CD4-positive, alpha-beta T cell treated with Interleukin-12 subunit alpha and Interleukin-12 subunit beta, for 1 hour (primary cell): ENCODE measurements at places on chromosomes 5 and 9.

DNA sequence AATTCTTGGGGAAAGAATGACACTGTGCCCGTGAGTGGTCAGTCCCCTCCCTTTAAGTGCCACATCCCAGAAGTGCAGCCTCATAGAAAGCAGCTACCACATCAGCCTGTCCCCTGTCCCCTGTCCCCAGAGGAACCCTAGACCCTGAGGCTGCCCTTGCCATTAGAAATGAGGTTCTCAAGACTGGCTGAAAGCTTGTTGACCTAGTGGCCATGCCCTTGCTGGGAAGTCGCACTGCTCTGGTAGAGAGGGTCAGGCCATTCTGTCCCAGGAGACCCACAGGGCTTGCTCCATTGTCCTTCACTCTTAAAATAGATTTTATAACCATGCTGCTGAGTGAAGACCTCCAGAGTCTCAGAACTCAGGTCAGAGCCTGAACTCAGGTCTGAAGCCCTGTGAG lies 184.5 kb downstream of the RGS3 start:
- no peak for DNase-seq

GRCh38 chr5:178421699-178422399 lies 168.3 kb downstream of the COL23A1 start:
- no peak for DNase-seq

DNA sequence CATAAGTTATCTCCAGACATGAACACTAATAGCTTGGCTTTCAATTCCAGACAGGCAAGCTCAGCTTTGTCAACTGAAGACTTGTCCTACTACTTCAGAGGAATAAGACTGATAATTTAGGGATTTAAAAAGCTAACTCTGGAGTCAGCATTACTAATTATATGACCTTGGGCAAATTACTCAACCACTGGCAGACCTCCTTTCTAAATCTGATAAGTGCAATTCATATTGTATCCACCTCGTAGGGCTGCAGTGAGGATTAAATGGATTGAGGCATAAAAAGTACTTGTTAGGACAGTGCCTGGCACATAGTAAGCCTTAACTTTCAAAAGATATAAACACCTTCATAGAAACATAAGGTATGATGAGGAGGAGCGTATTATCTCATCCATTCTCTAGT lies 104.4 kb downstream of the KLHL3 start:
- no peak for DNase-seq

DNA sequence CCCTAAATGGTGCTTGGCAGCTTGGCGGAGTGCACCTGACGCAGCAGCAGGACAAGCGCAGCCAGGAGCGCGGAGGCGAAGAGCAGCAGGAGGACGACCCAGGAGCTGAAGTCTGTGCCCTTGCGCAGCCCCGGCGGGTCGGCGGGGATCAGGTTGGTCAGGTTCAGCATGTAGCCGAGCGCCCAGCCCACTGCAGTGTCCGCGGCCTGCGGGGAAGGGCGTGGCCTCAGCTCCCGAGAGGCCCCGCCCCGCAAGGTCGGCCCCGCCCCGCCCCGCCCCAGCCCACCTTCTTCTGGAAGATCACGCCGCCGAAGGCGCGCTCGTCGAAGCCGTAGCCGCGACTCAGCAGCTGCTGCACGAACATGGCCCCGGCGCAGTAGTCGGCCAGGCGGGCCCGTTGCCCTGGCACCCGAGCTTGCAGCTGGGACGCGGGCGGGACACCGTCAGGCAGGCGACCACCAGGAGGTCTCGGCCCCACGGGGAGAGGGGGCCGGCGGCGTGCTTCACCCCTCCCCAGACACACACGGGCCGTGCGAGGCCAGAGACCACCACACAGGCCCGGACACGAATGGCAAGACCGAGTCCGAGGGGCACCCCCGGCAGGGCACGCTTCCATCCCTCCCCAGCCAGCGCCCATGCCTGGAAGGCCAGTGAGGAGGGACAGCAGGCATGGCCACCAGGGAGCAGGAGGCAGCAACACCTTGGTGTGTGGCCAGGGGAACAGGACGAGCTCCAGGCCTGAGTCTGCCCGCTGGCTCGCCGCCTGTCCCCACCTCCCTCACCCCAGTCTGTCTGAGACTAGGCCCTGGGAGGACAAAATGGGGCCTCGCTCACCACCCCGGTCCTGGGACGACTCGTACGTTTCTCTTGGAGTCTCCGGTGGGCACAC lies 2.9 kb upstream of the NPDC1 start:
- DNase-seq: no peak

DNA sequence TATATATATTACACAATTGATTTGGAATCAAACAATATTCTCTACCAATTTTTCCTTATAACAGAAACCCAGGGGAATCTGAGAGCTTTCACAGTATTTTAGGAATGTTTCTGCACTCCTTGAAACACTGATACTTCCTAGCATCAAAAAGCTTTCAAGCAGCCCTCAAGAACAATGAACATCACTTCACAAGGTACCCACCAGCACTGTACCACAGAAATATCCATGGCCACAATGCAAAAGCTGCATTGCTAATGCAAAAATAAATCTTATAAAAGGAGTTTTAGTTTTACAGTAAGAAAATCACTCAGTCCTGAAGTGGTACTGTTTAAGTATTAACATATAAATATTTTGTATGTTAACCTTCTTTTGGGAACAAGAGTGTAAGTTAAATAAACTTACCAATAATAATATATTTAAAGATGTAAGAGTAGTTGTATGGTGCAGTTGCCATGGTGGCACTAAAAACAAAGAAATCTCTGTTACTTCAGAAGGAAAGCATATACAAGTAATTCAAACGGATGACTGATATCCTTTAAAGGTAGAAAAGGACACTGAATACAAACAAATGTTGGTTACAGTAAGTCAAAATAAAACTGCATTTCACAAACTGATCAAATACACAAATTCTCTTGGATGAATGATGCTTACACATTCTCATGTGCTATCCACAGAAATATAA lies 8.6 kb downstream of the RAB14 start:
- no peak for DNase-seq

- DNase-seq: no peak
Measured at GRCh38 chr9:32508728-32509127, 17.3 kb downstream of the RIGI start.

DNA sequence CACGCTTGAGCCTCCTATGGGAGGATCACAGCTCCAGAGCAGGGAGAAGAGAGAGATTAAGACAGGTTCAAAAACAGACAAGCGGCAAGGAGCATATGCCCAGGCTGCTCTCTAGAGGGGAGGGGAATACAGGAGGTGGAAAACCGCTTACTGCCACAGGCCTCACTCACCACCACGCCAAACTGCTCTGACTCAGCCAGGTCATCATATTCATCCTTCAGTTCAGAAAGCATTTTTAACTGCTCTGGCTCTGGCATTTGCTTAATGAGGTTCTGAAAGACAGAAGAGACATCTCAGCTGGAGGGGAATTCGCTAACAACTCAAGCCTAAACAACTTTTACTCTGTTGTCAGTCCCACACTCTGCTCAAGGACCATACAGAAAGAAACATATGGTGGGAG lies 40.1 kb downstream of the PCDHGC5 start:
- DNase-seq: no peak

DNA sequence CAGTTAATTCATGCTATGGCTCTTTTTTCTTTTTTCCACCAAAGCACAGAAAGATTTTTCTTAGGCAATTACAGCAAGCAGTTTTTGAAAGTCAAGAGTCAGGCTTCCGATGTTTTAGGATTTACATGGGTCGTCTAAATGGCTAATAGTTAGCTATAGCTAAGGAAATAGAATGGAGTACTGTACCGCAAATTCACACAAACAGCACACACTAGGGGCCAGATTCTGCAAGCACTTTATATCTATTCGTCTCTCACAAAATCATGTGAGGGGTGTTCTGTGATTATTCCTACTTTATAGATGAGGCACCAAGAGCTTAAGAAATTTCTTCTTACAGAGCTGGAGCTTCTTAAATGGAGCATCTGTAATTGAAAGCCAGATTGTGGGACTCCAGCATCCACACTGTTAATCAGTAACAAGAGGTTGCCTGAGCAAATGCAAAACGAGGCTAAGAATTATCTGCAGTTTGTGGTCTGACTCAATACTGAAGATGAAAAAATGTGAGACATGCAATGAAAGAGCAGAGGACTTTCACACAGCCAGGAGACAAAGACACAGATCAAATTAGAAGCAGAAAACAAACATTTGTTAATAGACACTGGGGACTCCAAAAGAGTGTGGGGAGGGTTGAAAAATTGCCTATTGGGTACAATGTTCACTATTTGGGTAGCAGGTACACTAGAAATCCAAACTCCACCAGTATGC lies 62.7 kb upstream of the CTXN3 start:
- DNase-seq: no peak

GRCh38 chr9:88256216-88256615 lies 117.9 kb upstream of the SPATA31C2 start:
- no peak for DNase-seq

GRCh38 chr5:54080831-54081230 lies 229.5 kb downstream of the ARL15 start:
- DNase-seq: no peak

DNA sequence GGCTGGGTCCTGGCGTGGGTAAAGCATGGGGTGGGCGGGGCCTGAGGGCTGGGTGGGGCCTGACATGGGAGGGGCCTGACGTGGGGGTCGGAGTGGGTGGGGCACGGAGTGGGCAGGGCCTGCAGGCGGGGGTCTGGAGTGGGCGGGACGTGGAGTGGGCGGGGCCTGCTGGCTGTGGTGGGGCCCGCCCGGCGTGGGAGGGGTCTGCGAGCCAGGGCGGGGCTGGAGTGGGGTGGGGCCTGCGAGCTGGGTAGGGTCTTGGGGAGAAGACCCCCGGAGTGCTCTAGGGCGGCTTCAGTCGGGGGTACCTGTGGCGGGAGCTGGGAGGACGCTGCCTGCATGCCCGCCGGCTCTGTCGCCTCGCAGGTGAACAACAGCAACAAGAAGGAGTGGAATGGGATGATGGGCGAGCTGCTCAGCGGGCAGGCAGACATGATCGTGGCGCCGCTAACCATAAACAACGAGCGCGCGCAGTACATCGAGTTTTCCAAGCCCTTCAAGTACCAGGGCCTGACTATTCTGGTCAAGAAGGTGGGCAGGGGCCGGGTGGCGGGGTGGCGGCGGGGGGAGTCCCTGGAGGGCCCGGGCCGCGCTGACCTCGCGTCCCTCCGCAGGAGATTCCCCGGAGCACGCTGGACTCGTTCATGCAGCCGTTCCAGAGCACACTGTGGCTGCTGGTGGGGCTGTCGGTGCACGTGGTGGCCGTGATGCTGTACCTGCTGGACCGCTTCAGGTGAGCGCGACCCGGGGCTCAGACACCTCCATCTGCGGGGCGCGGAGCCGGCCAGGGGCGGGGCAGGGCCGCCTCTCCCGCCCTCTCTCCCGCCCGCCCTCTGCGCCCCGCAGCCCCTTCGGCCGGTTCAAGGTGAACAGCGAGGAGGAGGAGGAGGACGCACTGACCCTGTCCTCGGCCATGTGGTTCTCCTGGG lies 8.0 kb downstream of the LRRC26 start:
- DNase-seq: no peak

DNA sequence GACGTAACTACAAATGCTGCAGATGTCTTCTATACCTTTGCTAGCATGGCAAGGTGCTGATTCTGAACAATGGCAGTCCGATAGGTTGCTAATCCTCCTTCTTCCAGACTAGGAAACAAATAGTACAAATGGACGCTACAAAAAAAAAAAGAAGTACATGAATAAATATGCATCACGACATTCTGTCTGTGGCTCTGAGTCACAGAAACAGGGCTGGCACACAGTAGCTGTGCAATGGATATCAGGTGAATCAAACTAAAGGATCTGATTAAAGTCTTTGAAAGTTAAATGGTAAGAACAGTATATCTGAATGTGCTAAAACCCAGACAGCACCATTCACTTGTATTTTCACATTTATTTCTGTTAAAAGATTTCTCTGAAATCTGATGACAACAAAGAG lies 96.2 kb downstream of the DROSHA start:
- no peak for DNase-seq

- peak; percentile 45 for DNase-seq
Measured at GRCh38 chr9:98191671-98192502, 550 bp downstream of the CORO2A start.

- no peak for DNase-seq
Measured at GRCh38 chr5:174423558-174423957, 300.8 kb upstream of the MSX2 start.

- DNase-seq: no peak
Measured at GRCh38 chr5:111742177-111742994, 14.6 kb downstream of the NREP start.

DNA sequence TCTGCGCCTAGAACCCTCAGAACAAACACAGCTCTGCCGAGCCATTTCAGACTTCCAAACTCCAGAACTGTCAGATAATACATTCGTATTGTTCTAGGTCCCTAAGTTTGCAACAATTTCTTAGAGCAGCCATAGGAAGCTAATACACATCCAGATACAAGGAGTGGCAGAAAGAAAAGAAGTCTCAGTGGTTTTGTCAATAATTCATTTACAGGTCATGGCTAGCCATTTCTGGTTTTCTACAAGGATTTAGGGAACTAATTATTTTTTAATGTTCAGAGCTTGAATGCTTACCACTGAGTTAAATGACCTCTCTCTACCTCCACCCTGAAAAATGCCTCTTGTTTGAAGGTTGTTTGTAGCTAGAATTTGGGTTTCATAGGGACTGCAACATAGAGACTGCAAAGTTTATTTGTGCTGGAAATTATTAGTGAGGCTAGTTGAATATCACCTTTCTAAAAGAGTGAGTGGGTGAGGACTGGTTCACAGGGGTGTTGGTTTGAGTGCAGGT lies 15.5 kb upstream of the ERMP1 start:
- no peak for DNase-seq

DNA sequence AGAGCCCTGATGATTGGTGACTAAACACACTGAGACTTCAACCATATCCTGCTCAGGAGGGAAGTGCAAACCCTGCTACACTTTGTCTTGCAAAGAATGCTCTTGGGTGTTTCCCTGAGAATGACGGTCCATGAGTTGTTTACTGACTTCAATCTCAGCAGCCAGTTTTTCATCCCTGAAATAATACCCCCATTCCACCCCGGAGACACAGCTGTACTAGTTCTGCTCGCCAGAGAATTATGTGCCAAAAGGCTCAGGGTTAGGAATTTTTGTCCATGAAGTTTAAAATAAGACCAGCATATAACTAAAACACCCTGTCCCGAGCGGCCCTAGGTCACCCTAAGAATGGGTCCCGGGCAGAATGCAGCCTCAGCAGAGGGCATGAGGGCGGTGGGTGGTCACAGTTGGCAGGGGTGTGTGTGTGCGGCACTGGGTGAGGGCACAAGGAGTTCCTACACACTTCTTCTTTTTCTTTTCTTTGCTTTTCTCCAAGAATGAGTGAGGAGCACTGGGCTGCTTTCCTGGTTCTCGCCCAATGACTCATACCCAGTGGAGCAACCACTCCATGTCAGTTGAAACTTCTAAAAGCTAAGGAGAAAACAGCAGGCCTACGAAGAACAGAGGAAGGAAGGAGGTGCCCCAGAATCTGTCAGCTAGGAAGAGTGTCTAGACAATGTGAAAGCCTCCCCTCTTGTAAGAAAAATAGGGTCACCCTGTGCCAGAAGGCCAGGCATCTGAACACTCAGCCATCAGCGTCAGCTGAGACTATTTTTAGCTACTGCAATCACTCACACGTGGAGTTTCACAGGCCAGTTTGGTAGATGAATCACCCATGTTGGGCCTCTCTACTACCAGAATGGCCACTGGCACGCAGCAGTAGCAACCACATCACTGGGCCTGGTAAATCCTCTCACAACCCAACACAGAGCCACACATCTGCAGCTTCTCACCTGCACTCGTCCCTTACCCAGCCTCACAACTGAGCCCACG lies 105.9 kb downstream of the DPYSL3 start:
- DNase-seq: no peak
